GM04503 (cell line): ENCODE measurements at places on chromosomes 5 and 9.

- no peak for DNase-seq
Observed at GRCh38 chr5:56191656-56192055, 41.5 kb downstream of the ANKRD55 start.

- DNase-seq: no peak
Observed at GRCh38 chr5:141906972-141907371, 16.7 kb upstream of the DELE1 start.

DNA sequence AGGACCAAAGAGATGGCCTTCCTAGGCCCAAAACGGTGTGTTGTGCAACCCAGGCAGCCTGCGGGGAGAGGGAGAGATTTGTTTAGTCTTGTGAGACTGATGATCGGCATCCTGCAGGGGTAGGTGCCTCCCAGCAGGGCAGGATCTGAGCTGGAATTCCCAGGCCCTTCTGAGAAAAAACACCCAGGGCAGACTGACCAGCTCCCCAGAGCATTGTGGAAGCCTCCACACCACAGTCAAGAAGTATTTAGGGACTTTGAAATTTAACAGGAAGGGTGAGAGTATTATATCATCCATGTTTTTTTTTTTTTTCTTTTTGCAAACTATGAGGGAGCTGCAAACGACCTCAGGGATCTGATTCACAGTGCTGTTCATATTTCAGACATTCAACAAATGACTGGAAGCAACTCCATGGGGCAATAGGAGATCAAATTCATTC lies 104.5 kb upstream of the LHFPL2 start:
- peak; percentile 72 for DNase-seq

DNA sequence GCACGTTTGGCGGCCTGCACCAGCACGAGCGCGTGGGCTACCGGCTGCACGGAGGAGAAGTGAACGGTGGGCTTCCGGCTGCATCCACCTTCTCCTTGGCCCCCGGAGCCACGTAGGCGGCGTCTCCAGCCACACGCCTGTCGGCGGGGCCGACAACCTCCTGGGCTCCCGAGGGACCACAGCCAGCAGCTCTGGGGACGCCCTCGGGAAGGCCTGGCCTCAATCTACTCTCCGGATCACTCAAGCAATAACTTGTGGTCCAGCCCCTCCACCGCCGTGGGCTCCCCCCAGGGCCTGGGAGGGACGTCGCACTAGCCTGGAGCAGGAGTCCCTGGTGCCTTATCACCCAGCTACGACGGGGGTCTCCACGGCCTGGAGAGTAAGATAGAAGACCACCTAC lies 73.7 kb downstream of the INSL6 start:
- no peak for DNase-seq

GRCh38 chr9:135563039-135563476 lies 1.5 kb downstream of the PAEP start:
- no peak for DNase-seq

- DNase-seq: no peak
Observed at GRCh38 chr5:148952097-148952867, 110.6 kb downstream of the SH3TC2 start.

DNA sequence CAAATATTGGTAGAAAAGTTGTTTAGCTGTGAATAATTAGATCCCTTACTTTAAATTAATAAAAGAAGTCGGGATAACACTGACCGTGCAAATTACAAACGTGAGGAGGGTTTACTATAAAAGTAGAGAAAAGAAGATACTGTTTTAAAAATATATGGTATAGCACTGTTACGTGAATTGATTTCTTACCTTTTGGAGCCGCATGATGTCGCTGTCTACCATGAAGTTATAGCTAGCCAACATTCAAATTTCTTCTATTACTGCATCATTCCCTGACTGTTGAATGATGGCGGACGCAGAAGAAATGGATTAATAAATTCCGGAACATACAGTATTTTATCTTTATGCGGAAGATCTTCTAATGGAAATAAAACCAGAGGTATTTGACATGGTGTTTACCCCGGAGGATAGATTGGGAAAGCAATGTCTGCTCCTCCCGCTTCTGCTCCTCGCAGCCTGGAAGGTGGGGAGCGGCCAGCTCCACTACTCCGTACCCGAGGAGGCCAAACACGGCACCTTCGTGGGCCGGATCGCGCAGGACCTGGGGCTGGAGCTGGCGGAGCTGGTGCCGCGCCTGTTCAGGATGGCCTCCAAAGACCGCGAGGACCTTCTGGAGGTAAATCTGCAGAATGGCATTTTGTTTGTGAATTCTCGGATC lies at the start of gene PCDHA6:
PCDHA6 (plus strand) TSS at position 257 of the 658 bp plus-strand sequence; CDS start at position 389, 132 bp downstream.
- DNase-seq: no peak

GRCh38 chr5:15326932-15327331 lies 173.0 kb upstream of the FBXL7 start:
- no peak for DNase-seq

- DNase-seq: no peak
Observed at GRCh38 chr5:51860532-51861018, 477.3 kb downstream of the ISL1 start.

GRCh38 chr5:154042766-154043165 lies 4.0 kb downstream of the MFAP3 start:
- DNase-seq: peak; percentile 1

DNA sequence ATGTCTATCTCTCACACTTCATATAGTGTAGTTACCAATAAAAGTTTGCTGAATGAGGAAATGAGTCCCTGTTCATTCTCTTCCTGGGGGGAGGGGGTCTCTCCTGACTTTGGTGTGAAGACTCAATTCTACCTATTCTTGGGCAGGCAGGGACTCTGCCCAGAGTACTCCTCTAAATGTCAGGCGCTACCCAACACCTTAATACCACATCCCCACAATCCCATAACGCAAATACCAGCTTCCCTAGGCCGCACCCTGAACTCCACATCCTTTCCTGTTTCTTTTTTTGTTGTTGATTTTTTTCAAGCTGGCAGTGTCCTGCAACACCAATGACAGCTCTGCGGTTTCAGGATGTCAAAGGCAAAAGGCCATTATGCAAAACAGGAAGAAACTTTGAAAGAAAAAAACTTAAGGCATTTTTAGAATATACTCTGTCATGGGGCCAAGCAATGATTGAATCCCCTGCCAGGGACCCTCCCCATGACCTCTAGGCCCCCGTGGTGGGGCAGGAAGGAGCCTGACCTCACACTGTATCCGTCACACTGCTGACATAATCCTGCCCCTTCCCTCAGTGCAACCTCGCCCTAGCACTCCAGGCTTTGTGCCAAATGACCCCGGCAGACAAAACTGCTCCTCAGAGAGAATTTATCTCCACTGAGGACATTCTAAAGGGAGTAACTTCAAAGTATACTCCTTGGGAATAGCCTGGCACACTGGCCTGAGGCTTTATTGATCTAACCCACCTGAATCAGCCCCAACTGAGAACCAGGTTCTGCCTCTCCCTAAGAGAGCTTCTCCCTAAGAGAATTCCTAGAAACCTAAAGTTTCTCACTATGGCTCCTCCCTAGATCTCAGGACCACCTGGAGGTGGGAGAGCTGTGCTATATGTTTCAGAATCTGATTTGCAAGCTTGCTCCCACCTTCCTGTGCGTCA lies 8.0 kb downstream of the B4GALT1 start:
- DNase-seq: no peak

GRCh38 chr5:3187771-3188425 lies 407.7 kb upstream of the IRX1 start:
- no peak for DNase-seq

- DNase-seq: no peak
Observed at GRCh38 chr9:33908749-33909148, 91.8 kb downstream of the UBE2R2 start.
